ENCODE measurements at places on chromosomes 16 and 17. TPM values are rescaled to one million over a fixed set of nuclear protein-coding genes. Genes with fewer than 3 reads are reported as not detected.

- H3K4me3 ChIP-seq, result no peak overlapping the region
- H3K27ac ChIP-seq, result no peak overlapping the region
- H3K36me3 ChIP-seq, result no peaks in the 10 kb centered on the region
- no peaks in the 10 kb centered on the region for H3K4me1 ChIP-seq
- DNase-seq, result no peak
Observed at GRCh38 chr16:23917621-23918020, 81.8 kb downstream of the PRKCB start.

ST6GALNAC1 gene
- total RNA-seq, result 13.8 TPM

MMP2 gene
- 249 TPM for total RNA-seq

DNA sequence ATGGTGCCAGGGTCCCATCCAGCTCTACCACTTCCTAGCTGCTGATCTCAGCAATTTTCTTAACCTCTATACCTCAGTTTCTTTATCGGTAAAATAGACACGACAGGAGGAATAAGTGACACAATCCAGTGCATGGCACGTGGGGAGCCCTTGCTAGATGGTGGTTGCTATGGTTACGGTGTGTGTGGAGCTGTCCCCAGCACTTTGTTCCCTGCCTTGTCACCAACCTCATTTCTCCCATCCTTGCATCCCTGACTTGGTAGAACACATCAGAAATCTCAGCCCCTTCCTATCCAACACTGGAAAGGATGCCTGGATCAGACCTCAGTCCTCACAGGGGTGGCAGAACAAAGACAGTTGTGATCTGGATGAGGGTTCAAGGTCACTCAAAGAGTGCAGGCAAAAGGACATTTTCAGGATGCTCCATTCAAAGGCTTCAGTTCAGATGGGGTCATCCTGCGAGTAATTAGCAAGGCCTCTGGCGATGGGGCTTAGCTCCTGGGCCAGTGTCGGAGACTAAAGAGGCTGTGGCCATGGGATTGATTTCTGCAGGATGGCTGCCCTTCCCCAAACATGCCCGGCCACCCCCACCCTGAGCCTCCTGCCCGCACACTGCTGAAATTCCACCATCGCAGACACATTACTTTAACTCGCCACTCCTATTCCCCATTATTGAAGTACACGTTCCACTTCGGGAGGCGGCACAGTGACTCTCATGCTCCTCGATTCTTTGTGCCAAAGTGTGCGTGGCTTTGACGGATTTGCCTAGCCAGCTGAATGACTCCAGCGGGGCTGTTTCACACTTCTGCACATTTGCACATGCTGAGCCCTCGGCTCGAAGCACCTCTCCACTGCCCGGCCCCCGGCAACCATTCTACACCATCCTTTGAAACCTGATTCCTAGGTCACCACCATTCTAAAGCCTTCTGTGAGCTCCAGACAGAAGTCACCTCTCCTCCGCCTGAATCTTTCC, 40.3 kb downstream of the WNT3 start:
- peaks cover 28% of the 10 kb centered on the region for H3K27me3 ChIP-seq
- H3K4me3 ChIP-seq, result no peak overlapping the region
- no peak for DNase-seq
- no peaks in the 10 kb centered on the region for H3K36me3 ChIP-seq
- no peaks in the 10 kb centered on the region for H3K4me1 ChIP-seq

MT3 gene
- 291 TPM for total RNA-seq

DNA sequence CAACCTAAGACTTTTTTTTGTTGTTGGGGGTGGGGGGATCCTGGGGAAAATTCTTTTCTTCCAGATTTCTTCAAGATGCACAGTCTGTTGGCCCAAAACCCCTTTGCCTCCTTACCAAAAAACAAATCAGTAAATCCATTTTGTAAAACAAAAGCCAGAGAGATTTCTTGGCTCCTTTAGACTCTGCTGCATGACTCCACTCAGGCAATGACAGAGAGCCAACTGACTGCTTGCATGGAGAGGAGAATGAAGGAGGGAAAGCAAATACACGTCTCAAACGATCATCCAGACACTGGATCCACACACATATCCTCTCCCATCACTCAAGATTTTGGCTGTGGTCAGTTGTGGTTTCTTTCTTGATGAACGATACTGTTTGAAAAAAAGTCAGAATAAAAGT, 13.8 kb downstream of the COPRS start:
- no peak overlapping the region for H3K4me3 ChIP-seq
- H3K4me1 ChIP-seq, result no peaks in the 10 kb centered on the region
- no peak for DNase-seq
- no peaks in the 10 kb centered on the region for H3K36me3 ChIP-seq

MYH13 gene
- not detected for total RNA-seq

DNA sequence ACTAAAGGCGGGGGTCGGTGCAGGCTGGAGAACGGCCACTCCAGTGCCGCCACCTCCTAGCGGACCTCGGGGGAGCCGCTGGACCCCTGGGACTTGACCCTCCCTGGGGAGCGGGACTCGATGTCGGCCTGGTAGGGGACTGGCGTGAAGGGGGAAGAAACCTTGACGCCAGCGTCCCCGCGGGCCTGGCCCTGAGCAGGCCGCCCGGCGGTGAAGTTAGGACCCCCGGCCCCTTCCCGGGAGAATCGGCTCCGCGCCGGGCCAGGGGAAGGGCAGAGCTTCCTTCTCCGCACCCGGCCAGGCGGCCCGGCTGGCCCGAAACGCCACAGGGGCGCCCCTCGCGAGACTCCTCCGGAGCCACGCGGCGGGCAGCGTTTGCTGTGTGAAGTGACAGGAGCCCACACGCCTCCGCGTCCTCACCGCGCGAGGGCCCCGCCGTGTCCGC, 389 bp downstream of the DUS1L start:
- H3K4me3 ChIP-seq, result peak overlapping the region; percentile 97
- H3K27ac ChIP-seq, result peak overlapping the region; percentile 78
- H3K4me1 ChIP-seq, result no peaks in the 10 kb centered on the region
- H3K27me3 ChIP-seq, result no peaks in the 10 kb centered on the region
- peaks cover 10% of the 10 kb centered on the region for H3K36me3 ChIP-seq

SERPINF2 gene
- 16.5 TPM for total RNA-seq

DNA sequence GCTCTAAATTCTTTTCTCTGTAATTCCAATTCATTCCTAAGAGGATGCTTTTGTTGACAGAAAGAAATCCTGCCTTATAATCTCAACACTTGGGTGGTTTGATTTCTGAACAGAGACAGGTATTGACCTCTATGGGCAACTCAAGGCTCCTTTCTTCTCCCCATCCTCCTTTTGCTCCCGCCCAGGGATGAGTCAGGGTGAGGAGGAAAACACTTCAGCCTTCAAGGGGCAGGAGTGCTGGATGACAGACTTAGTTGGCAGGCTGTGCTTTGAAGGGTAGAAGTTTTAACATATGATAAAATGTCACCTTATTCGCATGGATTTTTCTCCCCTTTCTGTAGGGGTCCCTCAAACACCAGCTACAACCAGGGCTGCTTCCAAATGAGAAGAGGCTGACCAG, 16.7 kb upstream of the TOM1L1 start:
- no peaks in the 10 kb centered on the region for H3K36me3 ChIP-seq
- no peak overlapping the region for H3K4me3 ChIP-seq
- H3K27me3 ChIP-seq, result no peaks in the 10 kb centered on the region
- no peaks in the 10 kb centered on the region for H3K4me1 ChIP-seq
- no peak for DNase-seq
- no peak overlapping the region for H3K27ac ChIP-seq

- H3K4me1 ChIP-seq, result no peaks in the 10 kb centered on the region
- peaks cover 2% of the 10 kb centered on the region for H3K27me3 ChIP-seq
- H3K36me3 ChIP-seq, result no peaks in the 10 kb centered on the region
- peak overlapping the region; percentile 84 for H3K27ac ChIP-seq
Observed at GRCh38 chr17:38425031-38425430, 3.2 kb upstream of the ARHGAP23 start.

TBC1D28 gene
- not detected for total RNA-seq

GRCh38 chr16:77063676-77064016, 127.3 kb upstream of the MON1B start:
- no peak overlapping the region for H3K4me3 ChIP-seq
- H3K27ac ChIP-seq, result no peak overlapping the region
- H3K36me3 ChIP-seq, result no peaks in the 10 kb centered on the region
- no peaks in the 10 kb centered on the region for H3K4me1 ChIP-seq

GRCh38 chr16:4315186-4316107, at the start of gene GLIS2:
Gene GLIS2 (plus strand): TSS chr16:4316067. CDS start chr16:4332281, 16,214 bp downstream.
- peak; percentile 66 for DNase-seq
- H3K27ac ChIP-seq, result peak within 1 kb of the TSS; percentile 96
- no peaks in the 10 kb centered on the region for H3K36me3 ChIP-seq
- peaks cover 37% of the 10 kb centered on the region for H3K4me1 ChIP-seq

- H3K4me3 ChIP-seq, result no peak overlapping the region
- H3K36me3 ChIP-seq, result no peaks in the 10 kb centered on the region
- H3K27ac ChIP-seq, result no peak overlapping the region
- no peaks in the 10 kb centered on the region for H3K4me1 ChIP-seq
- no peaks in the 10 kb centered on the region for H3K27me3 ChIP-seq
Observed at GRCh38 chr16:78930561-78930960, 670.0 kb downstream of the MAF start.

TRIM25 gene
- 49.2 TPM for total RNA-seq

DNA sequence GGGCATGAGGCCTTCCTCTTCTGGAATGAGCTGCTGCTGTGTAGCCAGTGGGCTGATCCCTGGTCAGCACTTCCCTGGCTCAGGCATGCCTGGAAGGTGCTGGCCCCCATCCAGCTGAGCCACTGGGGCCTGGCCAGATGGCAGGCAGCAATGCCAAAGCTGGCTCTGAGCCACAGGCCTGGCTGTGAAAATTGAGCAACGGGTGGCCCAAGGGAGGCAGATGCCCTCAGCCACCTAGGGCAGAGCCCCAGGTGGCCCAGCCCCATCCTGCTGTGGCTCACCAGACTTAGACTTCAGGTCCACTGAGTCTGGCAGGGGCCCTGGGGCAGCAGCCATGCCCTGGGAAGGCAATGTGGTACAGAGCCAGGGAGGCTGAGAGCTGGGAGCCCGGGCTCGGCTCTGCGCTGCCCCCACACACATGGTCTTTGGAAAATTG, 8.5 kb upstream of the CRHR1 start:
- DNase-seq, result no peak
- no peaks in the 10 kb centered on the region for H3K27me3 ChIP-seq
- H3K36me3 ChIP-seq, result no peaks in the 10 kb centered on the region
- no peak overlapping the region for H3K27ac ChIP-seq
- H3K4me1 ChIP-seq, result no peaks in the 10 kb centered on the region

DNA sequence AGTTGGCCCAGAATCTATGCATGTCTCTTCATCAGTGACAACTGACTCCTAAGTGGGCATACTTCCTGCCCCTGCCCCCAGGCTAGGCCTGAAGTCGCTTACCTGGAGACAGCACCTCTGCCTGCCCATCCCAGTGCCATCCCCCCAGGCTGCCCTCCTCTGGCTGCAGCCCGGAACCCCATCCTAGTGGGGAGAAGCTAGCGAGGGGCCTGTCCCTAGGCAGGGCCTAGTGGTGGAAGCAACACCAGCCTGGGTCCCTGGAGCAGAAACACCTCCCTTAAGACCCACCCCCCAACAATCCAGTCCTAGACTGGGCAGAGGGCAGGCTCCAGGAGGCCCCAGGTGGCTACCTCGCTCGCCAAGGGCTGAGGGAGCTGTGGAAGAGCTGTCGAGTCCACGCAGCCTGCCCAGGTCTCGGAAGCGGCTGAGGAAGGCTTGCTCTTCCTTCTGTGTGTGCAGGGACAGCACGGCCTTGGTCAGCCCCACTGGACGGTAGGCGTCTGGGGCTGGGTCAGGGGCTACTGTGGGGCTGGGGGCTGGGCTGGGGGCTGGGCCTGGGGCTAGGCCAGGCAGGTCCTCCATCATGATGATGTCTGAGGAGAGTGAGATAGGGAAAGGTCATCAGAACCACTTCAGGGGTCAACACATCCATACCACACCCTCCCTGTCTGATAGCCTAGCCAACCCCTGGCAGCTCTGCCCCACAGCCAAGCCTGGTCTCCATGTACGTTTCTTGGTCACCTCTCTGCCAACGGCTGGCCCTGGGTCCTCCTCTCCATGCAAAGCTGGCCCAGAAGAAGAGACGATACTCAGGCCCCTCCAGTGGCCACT, 7.6 kb downstream of the PER1 start:
- no peaks in the 10 kb centered on the region for H3K27me3 ChIP-seq
- no peak overlapping the region for H3K27ac ChIP-seq
- no peak overlapping the region for H3K4me3 ChIP-seq
- no peak for DNase-seq
- peaks cover 86% of the 10 kb centered on the region for H3K4me1 ChIP-seq
- H3K36me3 ChIP-seq, result peaks cover 43% of the 10 kb centered on the region

GRCh38 chr17:45138911-45139532, 3.5 kb downstream of the ACBD4 start:
- peaks cover 5% of the 10 kb centered on the region for H3K4me1 ChIP-seq
- no peak overlapping the region for H3K27ac ChIP-seq
- DNase-seq, result no peak
- no peaks in the 10 kb centered on the region for H3K27me3 ChIP-seq
- H3K4me3 ChIP-seq, result no peak overlapping the region

CKLF gene
- total RNA-seq, result 33.0 TPM

GRCh38 chr17:37643869-37644268, 623 bp upstream of the DDX52 start:
- no peak for DNase-seq
- peaks cover 5% of the 10 kb centered on the region for H3K4me1 ChIP-seq
- H3K4me3 ChIP-seq, result peak overlapping the region; percentile 87
- peaks cover 6% of the 10 kb centered on the region for H3K27me3 ChIP-seq
- no peaks in the 10 kb centered on the region for H3K36me3 ChIP-seq

LITAFD gene
- not detected for total RNA-seq
